Endothelial cell of umbilical vein (primary cell): ENCODE measurements at places on chromosomes 2 and 18. TPM values are rescaled to one million over a fixed set of nuclear protein-coding genes. Genes with fewer than 3 reads are reported as not detected.
A peak's percentile ranks its signal among the peaks of the same experiment; 100 is the strongest.

DNA sequence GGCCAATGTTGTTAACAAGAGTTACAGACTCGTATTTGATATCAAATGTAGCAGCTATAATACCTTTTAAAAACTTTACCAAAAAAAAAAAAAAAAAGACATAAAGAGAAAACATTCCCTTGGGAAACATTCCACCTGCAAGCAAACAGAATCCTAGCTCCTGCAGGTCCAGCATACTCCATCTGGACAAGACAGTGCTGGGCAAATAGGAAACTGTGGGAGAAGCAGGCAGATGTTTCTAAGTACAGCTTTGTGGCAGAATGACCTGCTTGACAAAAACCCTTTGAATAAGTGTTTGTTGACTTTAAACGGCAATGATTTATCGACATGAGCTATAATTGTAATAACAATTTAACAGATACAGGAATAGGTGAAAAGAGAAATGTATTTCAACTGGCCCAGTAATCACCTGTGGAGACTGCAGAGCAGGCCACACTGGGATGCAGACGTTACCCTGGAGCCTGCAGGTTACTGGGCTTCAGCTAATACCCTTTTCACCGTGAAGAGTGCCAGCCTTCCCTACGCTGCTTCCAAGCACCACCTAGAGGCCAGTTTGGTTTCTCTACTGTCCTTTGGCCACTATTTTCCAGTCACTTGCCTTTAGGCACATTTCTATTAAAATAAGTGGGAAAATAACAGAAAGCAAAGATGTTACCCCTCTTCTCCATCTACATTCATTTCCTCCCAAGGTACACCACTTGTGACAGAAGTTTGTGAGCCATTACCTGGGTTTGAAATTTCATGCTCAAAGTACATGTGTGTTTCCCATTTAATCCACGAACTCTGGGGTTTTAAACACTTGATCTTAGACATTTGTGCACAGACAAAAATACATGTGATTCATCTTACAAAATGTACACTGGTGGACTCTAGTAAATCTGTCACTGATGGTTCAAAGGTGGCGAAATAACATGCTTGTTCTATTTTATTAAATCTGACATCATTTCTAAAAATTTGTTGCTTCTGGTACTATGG lies 96.9 kb upstream of the ZNF397 start:
- H3K36me3 ChIP-seq: peaks cover 15% of the 10 kb centered on the region
- peak; percentile 80 for DNase-seq
- no peak overlapping the region for H3K27ac ChIP-seq
- H3K4me1 ChIP-seq: no peaks in the 10 kb centered on the region

- no peaks in the 10 kb centered on the region for H3K27me3 ChIP-seq
- no peaks in the 10 kb centered on the region for H3K4me1 ChIP-seq
- no peak for DNase-seq
- no peak overlapping the region for H3K27ac ChIP-seq
- H3K4me3 ChIP-seq: no peak overlapping the region
Measured at GRCh38 chr2:143734507-143734906, 605.3 kb downstream of the ARHGAP15 start.

Gene HOXD8
- total RNA-seq: 14.9 and 15.6 TPM in 2 replicates

- H3K27ac ChIP-seq: no peak overlapping the region
- peaks cover 7% of the 10 kb centered on the region for H3K4me1 ChIP-seq
Measured at GRCh38 chr2:145138626-145139025, 618.7 kb upstream of the ZEB2 start.

DNA sequence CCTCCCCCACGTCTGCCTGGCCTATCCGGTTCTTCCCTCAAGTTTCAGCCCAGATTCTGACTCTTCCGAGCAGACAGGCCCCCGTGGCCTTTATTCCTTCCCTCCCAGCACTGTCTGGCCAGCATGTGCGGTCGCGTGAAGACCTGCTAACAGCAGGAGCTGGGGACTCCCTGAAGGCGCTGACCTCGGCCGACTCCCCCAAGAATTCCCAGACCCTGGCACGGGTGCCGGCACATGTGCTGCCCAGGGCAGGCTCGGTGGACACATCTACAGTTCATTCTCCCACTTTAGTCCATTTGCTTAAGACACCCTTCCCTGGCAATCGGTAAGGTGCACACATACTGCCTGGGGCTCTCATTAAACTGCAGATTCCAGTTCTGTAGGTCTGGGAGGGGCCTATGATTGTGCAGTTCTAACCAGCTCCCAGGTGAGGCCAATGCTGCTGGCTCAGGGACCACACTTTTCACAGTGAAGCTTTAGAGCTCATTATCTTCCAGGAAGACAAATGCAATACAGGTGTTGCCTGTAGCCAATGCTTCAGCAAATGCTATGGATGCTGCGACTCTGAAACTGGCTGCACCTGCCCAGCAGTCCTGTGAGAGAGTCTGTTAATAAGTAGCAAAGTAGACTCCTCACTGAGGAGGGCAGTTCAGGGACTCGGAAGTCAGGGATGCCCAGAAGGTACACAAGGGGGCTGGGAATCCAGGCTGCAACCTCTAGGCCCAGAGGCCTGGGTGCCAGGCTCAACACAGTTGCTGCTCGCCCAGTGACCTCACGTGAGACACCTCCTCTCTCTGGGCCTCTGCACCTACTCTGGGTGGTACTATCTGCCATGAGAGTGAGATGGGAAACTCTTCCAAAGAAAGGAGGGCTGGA lies 45.4 kb upstream of the TAF1B start:
- H3K4me3 ChIP-seq: no peak overlapping the region
- H3K27me3 ChIP-seq: no peaks in the 10 kb centered on the region
- no peak overlapping the region for H3K27ac ChIP-seq

GRCh38 chr2:226439337-226439736 lies 360.3 kb downstream of the IRS1 start:
- H3K4me3 ChIP-seq: no peak overlapping the region
- no peaks in the 10 kb centered on the region for H3K4me1 ChIP-seq
- H3K27me3 ChIP-seq: no peaks in the 10 kb centered on the region
- H3K36me3 ChIP-seq: no peaks in the 10 kb centered on the region
- DNase-seq: no peak

DNA sequence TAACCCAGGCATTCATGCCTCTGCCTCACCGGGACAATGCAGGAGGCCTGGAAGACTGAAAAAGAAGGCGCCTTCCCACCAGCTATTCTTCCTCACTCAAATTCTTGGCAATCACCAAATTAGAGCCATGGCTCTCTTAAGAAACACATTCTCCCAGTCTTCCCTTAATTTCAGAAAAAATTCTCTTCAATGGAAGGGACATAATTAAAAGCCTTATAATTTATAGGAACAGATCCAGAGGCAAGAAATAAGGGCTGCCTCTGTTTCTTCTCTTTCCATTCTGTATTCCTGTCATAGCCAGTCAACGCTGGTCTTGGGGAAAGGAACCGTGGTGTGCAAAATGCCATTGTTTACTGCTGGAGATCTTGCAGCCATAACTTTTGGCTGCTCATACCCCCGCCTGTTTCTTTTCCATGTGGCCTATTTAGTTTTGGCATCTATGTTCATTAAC lies 32.8 kb downstream of the DTNA start:
- no peaks in the 10 kb centered on the region for H3K36me3 ChIP-seq
- no peak overlapping the region for H3K27ac ChIP-seq
- DNase-seq: no peak
- no peak overlapping the region for H3K4me3 ChIP-seq
- H3K27me3 ChIP-seq: no peaks in the 10 kb centered on the region

- no peak overlapping the region for H3K27ac ChIP-seq
- H3K36me3 ChIP-seq: no peaks in the 10 kb centered on the region
- H3K4me1 ChIP-seq: no peaks in the 10 kb centered on the region
- no peak for DNase-seq
Measured at GRCh38 chr2:120605231-120605935, 130.3 kb upstream of the GLI2 start.

Gene FABP1
- not detected in 2 replicates for total RNA-seq

DNA sequence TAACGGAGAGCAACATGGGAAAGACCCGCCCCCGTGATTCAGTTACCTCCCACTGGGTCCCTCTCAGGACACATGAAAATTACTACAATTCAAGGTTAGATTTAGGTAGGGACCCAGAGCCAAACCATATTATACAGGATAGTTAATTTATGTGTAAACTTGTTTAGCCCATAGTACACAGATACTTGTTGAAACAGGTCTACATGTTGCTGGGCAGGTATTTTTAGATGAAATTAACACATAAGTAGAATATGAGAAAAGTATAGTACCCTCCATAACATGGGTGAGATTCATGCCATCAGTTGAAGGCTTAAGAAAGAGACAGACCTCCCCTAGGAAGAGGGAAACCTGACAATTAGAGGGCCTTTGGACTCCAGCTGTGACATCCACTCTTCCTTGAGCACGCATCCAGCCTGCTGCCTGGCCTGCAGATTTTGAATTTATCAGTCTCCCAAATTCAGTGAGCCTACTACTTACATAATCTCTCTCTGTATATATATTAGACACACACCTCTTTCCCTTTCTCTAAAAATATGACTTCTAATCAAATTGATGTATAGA lies 463.5 kb upstream of the NETO1 start:
- no peak overlapping the region for H3K27ac ChIP-seq
- DNase-seq: no peak
- no peaks in the 10 kb centered on the region for H3K36me3 ChIP-seq
- H3K4me1 ChIP-seq: no peaks in the 10 kb centered on the region
- no peak overlapping the region for H3K4me3 ChIP-seq
